NB4 (cell line): ENCODE measurements at places on chromosomes 1 and 21.

DNA sequence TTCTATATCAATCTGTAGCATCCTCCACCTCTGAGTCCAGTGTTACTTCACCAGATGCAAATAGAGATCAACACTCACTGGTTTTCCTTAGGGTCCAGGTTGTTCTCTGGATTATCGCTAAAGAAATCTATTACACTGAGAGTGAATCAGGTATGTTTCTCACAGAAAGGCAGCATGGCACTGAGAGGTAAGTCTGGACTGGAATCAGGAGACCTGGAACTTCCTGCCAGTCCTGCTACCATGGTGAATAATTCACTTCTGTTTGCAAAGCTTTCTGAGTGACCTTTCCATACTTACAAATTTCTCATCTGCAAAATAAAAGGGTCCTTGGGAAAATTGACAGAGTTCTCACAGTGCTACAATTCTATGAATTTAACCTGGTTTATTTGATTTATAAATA lies 1583.3 kb downstream of the MRPL39 start:
- no peak for DNase-seq

GRCh38 chr1:18941221-18942141 lies 15.0 kb downstream of the IFFO2 start:
- DNase-seq, result no peak

DNA sequence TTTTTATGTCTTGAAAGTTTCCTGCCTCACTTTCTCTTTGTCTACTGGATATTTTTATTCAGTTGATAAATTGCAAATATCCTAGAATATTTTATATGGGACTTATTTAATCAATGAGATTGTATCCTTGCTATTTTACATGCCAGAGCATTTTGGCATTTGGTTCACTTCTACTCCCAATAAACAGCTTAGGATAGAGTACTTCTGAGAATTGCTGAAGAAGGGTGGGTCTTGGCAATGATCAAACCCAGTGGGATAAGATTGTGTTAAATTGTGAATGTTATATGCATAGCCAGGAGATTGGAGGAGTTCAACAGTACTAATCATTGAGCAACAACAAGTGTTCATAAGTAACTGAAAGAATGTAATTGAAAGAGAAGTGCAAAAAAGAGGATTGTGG lies 60.1 kb downstream of the SDCCAG8 start:
- no peak for DNase-seq

GRCh38 chr1:246674049-246674448 lies 50.2 kb upstream of the SCCPDH start:
- DNase-seq, result no peak

DNA sequence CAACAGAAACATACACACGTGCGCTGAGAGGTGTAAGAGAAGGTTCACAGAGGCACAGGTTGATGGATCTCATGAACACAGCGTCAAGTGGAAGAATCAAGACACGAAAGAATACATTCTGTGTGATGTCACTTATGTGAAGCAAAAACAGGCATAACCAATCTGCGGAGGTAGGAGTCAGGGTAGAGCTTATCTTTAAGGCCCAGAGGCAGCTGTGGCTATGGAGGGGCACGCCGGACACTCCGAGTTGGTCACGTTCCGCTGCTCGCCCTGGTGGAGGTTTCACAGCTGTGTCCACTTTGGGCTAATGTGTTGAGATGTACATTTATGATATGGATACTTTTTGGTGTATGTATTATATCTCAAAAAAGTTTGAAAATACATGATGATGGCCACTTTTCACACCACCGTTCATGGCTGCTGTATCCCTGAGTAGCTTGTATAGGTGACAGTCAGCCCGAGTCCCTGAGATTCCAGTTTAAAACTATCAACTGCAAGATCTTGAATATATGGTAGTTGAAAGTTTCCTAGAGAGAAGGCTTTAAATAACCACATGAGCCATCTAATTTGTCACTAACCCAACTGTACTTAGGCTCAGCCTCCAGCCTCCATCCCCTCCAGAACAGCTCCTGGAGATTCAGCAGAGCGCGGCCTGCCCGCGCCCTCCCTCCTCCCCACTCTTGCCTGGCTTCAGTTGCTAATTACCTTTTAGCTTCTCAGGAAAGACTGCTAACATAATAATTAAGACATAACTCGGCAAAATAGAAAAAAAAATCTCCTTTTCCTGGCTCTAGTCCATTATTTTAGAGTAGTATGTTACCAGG lies 6.7 kb upstream of the ADARB1 start:
- no peak for DNase-seq

GRCh38 chr1:74205266-74205665 lies 7.2 kb downstream of the FPGT start:
- no peak for DNase-seq

- DNase-seq, result no peak
Observed at GRCh38 chr1:193359631-193360030, 173.2 kb upstream of the B3GALT2 start.

- DNase-seq, result no peak
Observed at GRCh38 chr21:32457360-32457840, 44.9 kb downstream of the EVA1C start.

- no peak for DNase-seq
Observed at GRCh38 chr1:234667600-234668576, 57.9 kb upstream of the IRF2BP2 start.

GRCh38 chr1:7491109-7491817 lies 279.8 kb upstream of the VAMP3 start:
- no peak for DNase-seq

- DNase-seq, result no peak
Observed at GRCh38 chr1:187474336-187474735, 645.6 kb downstream of the PLA2G4A start.

- DNase-seq, result no peak
Observed at GRCh38 chr1:116739371-116740012, 14.7 kb upstream of the CD2 start.

DNA sequence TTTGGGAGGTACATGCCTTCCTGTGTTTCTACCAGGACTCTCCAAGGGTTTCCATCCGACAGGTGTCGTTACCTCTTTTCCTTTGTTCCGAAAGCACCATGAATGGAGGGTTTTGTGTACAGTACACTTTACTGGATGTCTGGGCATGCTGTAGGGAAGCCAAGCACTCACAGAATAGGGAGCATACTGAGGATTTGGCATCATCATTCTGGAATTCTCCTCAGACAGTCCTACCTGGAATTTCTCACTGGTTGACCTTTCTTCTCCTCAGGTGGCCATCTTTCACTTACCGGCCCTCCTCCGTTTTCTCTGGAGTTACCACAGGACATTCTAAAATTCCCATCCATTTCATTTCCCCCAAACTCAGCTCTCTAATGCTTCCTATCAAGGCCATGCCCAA lies 5.9 kb upstream of the MPL start:
- no peak for DNase-seq

DNA sequence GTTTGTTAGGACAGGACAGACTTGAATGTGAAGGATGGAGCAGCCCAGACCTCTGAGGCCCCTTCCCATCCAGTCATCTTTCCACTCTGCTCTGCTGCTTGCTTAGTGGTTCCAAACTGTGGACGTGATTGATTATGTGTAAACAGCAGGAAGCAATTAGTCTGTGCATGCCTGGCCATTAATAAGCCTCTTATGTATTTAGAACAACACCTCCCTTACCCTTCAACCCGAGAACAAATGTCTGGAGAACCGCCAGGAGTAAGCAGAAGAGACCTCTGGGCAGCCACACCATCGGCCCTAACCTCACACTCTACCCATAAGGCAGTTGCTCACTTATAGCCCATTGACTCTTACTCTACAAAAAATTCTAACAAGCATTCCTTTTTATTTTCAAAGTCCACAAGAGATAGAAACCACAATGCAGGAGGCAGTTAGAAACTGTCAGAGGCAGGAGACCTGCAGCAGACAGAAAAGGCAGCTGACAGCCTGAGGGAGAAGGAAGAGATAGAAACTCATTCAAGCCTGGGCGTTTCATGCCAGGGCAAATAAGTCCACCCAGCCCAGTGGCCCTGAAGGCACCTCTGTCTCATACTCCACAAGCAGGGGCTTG lies 5.8 kb upstream of the EPHA8 start:
- DNase-seq, result no peak

- DNase-seq, result no peak
Observed at GRCh38 chr1:39727221-39727931, 11.3 kb upstream of the PPIE start.

- no peak for DNase-seq
Observed at GRCh38 chr1:205639567-205639966, 7.8 kb upstream of the ELK4 start.

DNA sequence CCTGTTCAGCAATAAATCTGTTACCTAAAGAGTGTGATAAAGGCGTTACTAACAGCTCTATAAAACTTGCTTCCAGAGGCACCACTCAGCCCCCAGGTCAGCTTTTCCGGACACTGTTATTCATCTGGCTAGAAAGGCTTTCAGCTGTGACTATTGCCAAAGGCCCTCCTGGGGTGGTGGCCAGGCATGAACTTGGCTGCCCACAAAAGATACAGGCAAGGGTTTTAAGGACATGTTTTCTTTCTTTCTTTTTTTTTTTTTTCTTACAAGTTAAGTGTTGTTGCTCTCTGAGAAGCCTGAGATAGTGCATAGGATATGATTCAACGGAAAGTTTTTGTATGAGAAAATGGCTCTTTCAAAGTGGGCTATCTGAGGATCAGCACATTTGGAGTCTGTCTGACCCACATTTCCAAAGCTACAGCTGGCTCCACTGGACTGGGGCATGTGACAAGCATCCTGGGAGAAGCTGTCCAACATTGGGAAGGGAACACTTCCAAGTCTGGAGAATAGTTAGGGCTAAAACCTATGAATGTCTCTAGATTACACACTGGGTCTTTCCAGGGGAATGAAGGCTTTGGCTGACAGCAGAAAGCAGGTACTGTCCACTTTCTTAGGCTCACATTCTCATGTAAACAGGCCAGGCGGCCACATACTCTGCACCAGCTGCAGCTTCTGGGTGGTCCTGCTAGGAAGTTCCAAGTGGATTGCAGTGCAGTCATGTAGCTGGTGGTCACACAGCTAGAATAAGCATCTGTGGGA lies 639.7 kb downstream of the LMO4 start:
- no peak for DNase-seq

- DNase-seq, result peak; percentile 82
Observed at GRCh38 chr1:233277637-233278606, 17.6 kb downstream of the PCNX2 start.

DNA sequence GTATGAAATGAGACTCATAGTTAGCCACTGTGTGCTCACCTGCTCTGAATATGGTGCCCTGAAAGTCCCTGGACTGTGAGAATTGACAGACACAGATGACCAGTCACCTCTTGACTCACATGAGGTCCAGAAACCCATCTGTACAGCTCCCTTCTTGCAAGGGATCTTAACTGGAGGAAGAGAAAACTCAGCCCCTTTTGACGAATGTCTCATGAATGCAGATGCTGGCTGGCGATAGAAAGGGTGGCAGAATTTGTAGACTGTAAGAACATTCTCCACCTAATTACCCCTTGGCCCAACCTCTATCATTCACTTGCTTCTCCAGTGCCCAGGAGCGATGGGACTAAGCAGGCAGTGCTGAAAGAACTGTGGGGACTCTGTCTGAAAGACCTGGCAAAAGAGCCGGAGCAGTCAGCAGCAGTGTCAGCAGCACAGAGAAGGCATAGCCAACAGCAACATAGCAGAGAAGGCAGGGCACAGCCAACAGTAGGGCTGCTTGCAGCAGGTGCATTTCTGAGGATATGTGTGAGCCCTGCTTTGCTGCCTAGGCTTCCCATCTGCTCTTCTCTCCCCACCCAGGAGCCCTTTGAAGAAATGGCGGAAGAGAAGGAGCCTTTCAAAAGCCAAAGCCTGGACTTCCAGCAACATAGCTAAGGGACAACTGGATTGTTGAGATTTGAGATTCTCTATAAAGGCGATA lies 25.8 kb upstream of the IFNGR2 start:
- DNase-seq, result no peak

DNA sequence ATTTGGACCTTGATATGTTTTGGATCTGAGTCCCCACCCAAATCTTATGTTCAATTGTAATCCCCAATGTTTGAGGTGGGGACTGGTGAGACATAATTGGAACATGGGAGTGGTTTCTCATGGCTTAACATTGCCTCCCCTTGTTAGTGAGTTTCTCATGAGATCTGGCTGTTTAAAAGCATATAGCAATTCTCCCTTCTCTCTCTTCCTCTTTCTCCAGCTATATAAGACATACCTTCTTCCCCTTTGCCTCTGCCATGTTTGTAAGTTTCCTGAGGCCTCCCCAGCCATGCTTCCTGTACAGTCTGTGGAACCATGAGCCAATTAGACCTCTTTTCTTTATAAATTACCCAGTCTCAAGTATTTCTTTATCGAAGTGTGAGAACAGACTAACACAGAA lies 692.4 kb downstream of the KCNT2 start:
- no peak for DNase-seq

- no peak for DNase-seq
Observed at GRCh38 chr1:172950528-172950927, 100.2 kb downstream of the TNFSF18 start.

DNA sequence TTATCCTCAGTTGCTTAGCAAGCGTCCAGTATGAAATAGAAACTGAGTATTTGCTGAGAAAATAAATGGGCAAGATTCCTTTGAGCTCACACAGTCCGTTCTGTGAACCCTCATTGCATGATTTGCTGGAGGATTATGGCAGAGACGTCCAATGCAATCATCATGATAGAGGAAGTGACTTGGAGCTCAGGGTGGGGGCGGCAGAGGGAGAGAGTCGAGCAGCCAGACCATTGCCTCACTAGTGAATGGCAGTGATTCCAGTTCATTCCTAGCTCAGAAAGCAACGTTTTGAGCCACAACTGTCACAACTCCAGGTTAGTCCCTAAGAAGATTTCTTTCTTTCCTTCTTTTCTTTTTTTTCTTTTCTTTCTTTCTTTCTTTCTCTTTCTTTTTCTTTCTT lies 27.5 kb upstream of the COL9A2 start:
- peak; percentile 67 for DNase-seq

GRCh38 chr1:2786329-2787162 lies 14.9 kb downstream of the TTC34 start:
- peak; percentile 51 for DNase-seq

DNA sequence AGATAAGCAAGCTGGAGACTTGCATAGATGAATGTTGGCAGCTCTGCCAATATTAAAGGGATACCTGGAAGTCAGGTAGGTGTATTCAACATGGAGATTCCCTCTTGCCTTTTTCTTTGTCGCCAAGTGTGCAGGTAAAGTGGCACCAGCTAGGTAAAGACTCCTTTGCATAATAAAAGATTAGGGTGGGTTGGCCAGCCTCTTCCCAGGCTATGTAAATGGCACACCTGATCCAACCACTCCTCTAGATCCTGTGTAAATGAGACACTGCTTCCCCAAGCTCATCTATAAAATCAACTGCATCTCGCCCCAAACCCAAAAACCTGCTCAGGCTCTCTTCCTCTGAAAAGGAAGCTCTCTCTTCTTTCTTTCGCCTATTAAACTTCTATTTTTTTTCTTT lies 100.8 kb upstream of the DSCAM start:
- no peak for DNase-seq

DNA sequence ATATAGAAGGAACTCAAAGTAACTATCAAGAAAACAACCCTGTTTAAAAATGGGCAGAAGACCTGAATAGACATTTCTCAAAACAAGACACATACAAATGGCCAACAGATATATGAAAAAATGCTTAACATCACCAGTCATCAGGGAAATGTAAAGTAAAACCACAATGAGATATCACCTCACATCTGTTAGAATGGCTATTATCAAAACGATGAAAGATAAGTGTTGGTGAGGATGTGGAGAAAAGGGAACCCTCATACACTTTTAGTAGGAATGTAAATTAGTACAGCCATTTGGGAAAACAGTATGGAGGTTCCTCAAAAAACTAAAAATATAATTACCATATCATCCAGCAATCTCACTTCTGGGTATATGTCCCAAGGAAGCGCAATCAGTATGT lies 3.0 kb downstream of the CTSS start:
- no peak for DNase-seq
